Kidney (tissue), 22 donors: ENCODE measurements at places on chromosomes 16 and 17. TPM values are rescaled to one million over a fixed set of nuclear protein-coding genes. Genes with fewer than 3 reads are reported as not detected.

MRM3 gene
- 14.4 TPM for total RNA-seq

TBC1D26 gene
- total RNA-seq, result not detected

COG7 gene
- 25.2 TPM for total RNA-seq

DNA sequence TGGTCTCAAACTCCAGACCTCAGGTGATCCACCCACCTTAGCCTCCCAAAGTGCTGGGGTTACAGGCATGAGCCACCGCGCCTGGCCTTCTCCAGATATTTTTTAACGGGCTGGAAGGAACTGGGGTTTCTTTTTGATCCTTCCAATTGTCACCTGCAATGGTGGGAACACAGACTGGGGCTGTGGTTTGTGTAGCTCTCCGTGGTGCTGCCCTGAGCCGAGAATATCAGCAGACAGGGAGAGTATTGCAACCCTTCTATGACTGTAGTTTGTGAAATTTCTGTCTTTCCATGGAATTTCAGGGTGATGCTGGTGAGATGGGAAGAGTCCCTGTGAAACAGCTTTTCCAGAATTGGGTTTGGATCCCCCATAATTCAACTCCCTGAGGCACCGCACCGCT, 263.5 kb downstream of the ENGASE start:
- DNase-seq, result peak; percentile 22
- H3K36me3 ChIP-seq, result no peaks in the 10 kb centered on the region
- H3K4me3 ChIP-seq, result no peak overlapping the region
- no peak overlapping the region for H3K27ac ChIP-seq
- peaks cover 3% of the 10 kb centered on the region for H3K27me3 ChIP-seq
- no peaks in the 10 kb centered on the region for H3K4me1 ChIP-seq
